ENCODE measurements at places on chromosomes 7 and 10.

DNA sequence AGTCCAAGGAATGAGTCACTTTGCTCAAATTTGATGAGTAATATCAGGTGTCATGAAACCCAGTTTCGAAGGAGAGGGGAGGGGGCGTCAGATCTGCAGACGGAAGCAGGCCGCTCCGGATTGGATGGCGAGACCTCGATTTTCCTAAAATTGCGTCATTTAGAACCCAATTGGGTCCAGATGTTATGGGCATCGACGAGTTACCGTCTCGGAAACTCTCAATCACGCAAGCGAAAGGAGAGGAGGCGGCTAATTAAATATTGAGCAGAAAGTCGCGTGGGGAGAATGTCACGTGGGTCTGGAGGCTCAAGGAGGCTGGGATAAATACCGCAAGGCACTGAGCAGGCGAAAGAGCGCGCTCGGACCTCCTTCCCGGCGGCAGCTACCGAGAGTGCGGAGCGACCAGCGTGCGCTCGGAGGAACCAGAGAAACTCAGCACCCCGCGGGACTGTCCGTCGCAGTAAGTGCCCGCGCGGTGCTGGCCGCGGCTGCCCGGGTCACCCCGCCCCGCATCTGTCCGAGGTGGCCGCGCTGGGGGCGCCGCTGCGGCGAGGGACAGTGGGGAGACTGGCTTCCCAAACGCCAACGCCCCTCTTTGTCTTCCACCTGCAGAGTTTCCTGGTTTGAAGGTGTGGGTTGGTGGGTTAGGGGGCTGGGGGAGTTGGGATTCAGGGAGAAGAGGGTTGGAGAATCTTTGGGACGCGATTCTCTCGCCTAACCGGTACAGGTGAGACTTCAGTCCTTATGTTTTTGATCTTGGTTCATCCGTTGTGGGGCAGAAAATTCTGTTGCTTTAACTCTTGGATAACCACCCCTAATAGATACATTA, at the start of gene TAC1:
TSS of gene TAC1 (plus strand) at position 351 of the 829 bp plus-strand sequence. CDS start 527 bp downstream, outside the sequence.
- no peak for DNase-seq

GRCh38 chr7:92631850-92632487, 41.8 kb upstream of the FAM133B start:
- DNase-seq = no peak

DNA sequence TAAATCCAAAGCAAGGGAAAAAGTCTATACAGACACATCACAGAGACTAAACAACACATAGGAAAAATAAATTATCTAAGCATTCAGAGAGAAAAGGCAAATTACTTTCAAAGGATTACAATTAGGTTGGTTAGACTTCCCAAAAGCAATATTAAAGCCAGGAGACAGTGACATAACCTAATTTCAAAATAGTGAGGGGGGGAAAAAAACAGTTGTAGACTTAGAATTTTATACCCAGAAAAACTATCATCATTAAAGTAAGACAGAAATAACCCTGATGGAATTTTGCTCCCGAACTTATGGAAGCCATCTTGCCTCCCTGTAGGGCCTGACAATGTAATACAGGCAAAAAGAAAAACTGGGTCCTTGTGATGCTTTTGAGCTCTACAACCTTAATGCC, 18.4 kb downstream of the CRPPA start:
- no peak for DNase-seq

DNA sequence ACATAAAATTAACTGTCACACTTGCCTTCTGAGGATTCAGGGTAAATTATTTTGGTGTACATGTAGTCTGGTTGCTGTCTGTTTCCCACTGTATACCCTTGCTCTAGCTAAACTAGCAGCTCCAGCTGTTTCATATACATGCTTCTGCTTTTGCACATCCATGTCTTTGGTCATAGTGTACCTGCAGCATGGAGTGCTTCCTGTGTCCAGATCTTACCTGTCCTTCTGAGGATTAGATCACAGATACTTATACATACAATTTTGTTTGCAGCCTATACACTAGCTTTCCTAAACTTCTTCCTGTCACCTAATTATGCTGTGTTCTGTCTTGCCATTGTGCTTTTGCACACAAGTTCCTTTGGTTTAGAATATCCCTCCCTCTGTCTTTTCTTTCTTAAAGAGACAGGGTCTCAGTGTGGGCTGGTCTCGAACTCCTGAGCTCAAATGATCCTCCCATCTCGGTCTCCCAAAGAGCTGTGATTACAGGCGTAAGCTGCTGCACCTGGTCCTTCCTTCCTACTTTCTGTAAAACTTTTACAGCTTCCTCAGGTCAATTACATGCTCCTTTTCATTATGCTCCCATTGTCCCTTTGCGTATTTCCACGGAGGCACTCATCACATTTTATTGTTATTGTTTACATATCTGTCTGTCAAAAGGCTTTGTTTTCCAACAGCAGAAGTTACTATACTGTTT, 33.8 kb downstream of the TPST1 start:
- no peak for DNase-seq

- no peak for DNase-seq
These were observed 15.0 kb downstream of the KAT6B start for GRCh38 chr10:74841265-74841973.

DNA sequence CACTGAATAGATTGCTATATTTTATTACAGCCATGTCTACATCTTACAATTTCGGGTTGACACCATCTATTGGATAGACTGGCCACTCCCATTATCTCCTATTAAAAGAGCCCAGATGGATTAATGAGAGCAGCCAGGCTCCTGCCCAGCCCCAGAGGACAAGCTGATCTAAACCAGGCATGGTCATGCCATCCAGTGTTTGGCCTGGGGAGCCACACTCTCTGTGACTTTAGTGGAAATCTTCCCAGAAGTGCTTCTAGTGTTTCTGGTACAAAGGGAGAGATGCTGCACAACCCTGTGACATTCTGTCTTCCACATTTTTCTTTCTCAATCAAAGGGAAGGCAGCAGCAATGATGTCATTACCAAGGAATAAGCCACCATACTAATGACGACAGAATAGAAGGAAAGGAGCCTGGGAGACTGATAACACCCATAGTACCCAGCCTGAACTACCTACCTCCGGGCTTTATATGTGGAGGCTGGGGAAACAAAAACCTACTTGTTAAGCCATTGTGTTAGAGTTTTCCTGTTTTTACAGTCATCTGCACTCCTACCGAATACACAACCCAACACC, 5.0 kb downstream of the NEBL start:
- DNase-seq = no peak

GRCh38 chr10:103859161-103860086, 4.0 kb upstream of the SH3PXD2A start:
- no peak for DNase-seq

DNA sequence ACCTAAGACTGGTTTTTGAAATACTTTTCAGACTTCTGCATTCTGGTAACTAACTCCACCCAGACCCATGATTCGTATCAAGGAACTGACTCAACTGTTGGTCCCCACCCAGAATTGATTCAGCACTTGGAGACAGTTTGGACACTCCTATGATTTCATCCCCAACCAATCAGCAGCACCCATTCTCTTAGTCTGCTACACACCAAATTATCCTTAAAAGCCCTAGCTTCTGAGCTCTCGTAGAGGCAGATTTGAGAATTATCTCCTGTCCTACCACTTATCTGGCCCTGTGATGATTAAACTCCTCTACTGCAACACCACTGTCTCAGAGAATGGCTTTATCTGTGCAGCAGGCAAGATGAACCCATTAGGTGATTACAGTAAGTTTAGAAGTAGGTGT, 7.7 kb upstream of the GSTO1 start:
- no peak for DNase-seq

DNA sequence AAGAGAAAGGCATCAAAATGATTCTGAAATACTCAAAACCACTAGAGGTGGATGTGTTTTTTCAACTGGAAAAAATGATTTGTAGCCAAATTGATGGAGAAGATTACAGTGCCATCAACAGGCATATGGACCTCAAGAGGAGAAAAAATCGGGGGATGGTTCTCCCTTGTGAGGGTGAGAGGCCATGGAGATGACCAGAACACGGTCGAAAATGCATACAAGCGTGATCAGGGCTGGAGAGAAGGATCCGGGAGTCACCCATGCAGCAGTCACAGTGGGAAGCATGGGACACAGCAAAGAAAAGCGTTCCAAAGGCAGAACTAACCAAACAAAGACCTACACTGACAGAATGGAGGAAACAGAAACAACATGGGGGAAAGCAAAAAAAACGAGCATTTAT, 80.3 kb downstream of the SLC37A3 start:
- DNase-seq = no peak

DNA sequence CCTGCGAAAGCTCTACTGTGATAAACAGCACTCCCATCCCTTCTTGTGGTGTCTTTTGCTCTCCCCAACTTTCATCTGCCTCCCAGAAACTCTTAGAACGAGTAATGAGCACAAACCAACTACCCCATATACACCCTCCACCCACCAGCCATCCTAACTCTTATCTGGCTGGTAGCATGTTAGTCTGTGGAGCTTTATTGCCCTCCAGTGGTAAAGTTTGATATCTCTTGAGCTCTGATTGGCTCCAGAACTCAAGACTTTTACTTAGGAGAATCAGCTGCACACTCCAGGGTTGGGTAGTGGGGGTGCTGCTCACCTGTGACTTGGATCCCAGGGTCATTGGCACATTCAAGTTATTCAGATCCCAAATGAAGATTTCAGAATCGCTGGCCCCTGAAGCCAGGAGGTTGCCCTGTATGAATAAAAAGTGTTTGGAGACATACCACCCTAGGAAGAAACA, 10.9 kb downstream of the SEC31B start:
- no peak for DNase-seq

- DNase-seq = no peak
These were observed 14.1 kb upstream of the NDUFA5 start for GRCh38 chr7:123571684-123572083.

GRCh38 chr7:94632338-94633013, 23.5 kb downstream of the SGCE start:
- no peak for DNase-seq

DNA sequence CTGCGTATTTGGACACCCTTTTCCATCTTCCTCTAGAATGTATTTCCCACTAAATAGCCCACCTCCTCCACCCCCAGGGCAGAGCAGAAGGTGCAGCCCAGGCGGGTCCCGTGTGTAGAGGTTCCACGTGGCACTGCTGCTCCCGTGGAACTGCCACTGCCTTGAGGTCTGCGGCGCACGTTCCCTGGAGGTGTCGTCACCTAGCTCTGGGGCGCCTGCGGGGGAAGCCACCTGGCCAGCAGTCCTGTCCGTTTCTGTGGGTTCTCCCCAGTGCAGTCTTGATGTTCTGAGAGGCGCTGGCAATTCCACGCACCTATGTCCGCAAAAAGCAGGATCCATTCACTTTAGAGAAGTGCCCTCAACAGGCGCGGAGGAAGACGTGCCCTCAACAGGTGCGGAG, 21.9 kb downstream of the BNIP3 start:
- DNase-seq = no peak

- no peak for DNase-seq
These were observed 107.4 kb downstream of the PARD3 start for GRCh38 chr10:34707656-34708055.

- DNase-seq = no peak
These were observed 24.8 kb downstream of the NPTX2 start for GRCh38 chr7:98641646-98642500.

- no peak for DNase-seq
These were observed at the start of gene WNT16 for GRCh38 chr7:121328508-121329190. Gene WNT16 (plus strand): TSS chr7:121329000. CDS start chr7:121329293, 293 bp downstream.

GRCh38 chr7:90773269-90773668, 177.1 kb downstream of the CDK14 start:
- DNase-seq = no peak

- no peak for DNase-seq
These were observed 108.4 kb upstream of the LYZL2 start for GRCh38 chr10:30737931-30738391.

GRCh38 chr10:93456480-93456879, 25.7 kb downstream of the MYOF start:
- DNase-seq = no peak

DNA sequence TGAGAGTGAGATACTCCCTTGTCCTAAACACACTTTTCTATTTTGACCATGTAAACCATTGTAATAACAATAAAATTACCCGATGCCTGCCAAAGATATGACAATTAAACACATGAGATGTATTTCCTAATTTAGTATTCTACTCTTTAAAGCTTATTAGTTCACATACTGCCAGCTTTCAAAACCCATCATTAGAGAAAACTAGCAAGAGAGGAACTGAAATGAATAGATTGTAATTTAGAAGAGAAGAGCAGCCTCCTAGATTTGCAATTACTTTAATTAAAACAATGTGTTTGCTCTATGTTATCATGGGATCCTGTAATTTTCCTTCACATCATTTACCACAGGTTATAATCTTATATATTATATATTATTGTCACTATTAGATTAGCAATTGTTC, 428.2 kb downstream of the THSD7A start:
- no peak for DNase-seq

GRCh38 chr7:152395112-152395511, 40.7 kb downstream of the KMT2C start:
- DNase-seq = no peak

DNA sequence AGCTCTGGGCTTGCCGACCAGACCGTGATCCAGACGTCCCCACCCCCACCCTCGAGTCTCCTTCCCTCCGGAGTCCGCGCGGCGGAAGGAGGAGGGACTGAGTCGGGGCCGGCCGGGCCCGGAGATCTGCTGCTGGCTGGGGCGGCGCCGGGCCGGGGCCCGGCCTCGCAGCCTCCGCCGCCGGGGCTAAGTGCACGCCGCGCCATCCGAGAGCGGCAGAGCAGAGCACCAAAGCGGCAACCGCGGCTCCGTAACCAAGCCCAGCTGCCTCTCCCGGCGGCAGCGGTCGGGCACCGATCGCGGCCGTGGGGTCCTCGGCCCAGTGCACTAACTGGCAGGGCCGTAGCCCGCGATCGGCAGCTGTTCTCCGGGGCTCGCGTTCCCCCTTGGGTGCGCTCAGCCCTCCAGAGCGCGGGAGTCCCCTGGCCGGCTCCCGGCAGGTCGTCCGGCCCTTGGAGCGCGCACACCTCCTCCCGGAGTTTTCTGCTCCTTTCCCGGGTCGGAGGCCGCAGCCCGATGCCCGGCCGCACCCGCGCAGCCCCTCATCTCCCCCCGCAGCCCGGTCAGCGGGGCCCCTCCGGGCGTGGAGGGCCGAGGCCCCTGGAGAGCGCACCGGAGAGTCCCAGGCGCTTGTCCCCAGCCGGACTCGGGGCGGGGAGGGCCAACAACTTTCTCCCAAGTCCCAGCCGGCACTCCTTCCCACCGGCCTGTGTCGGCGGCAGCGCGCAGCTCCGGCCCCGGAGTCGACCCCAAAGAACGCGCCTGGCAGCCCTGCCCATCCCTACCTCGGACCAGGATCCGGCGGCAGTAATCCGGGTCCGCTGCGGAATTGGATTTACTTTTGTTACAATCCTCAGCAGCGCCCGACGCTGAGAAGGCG, 799 bp downstream of the VAX1 start:
- no peak for DNase-seq

- no peak for DNase-seq
These were observed 63.9 kb downstream of the IKZF1 start for GRCh38 chr7:50368366-50368765.

DNA sequence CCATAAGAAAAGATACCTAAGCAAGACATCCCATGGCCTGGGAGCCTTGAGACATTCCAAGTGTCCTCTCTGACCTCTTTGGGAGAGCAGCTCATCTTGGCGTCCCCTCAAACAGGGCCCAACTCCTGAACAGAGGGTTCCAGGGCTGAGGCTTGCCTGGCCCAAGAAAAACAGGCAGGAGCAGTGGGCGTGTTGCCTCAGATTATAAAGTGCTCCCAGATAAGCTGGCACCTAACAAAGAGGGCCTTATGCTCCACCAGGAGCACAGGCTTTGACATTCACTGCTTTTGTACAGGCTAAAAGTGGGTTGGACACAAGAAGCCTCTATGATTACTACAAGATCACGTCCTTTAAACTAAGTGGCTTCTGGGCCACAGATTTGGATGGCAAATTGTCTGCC, 193.1 kb downstream of the FGFR2 start:
- no peak for DNase-seq
